ENCODE measurements at places on chromosomes 16 and 17. TPM values are rescaled to one million over a fixed set of nuclear protein-coding genes. Genes with fewer than 3 reads are reported as not detected.
A peak's percentile ranks its signal among the peaks of the same experiment; 100 is the strongest.

GRCh38 chr16:17499223-17499902 is 28.6 kb upstream of the XYLT1 start:
- H3K4me3 ChIP-seq = no peak overlapping the region
- H3K27ac ChIP-seq = no peak overlapping the region
- H3K27me3 ChIP-seq = no peaks in the 10 kb centered on the region
- H3K36me3 ChIP-seq = no peaks in the 10 kb centered on the region
- peaks cover 4% of the 10 kb centered on the region for H3K4me1 ChIP-seq

Gene FOXF1
- 31.2 TPM for total RNA-seq

DNA sequence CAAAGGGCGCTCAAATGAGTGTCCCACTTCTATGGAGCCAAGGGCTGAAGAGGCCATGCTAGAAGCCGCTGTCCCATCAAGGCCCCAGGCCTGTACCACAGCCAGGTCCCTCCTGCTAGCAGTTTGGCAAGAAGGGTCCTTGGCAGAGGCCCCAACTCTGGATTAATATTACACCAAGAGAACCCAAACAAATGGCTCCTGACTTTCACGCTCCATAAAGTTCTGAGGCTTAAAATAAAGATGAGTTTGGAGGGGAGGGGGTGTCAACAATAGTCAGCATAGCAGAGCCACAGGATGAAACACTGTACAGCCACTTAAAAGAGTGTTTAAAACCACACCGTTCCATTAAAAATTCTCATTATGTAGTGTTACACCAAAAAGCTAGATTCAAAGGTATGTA is 30.5 kb downstream of the CUEDC1 start:
- H3K4me1 ChIP-seq = peaks cover 55% of the 10 kb centered on the region
- no peaks in the 10 kb centered on the region for H3K36me3 ChIP-seq
- no peak overlapping the region for H3K27ac ChIP-seq
- no peak for DNase-seq
- no peak overlapping the region for H3K4me3 ChIP-seq
- H3K27me3 ChIP-seq = no peaks in the 10 kb centered on the region

Gene NGFR
- total RNA-seq = 2.3 TPM

- no peaks in the 10 kb centered on the region for H3K36me3 ChIP-seq
- no peaks in the 10 kb centered on the region for H3K4me1 ChIP-seq
- no peak for DNase-seq
- H3K4me3 ChIP-seq = no peak overlapping the region
- H3K27me3 ChIP-seq = no peaks in the 10 kb centered on the region
- H3K27ac ChIP-seq = no peak overlapping the region
Observed at GRCh38 chr17:13474073-13474800, 127.5 kb downstream of the HS3ST3A1 start.

GRCh38 chr17:2396192-2396567 is 4.7 kb downstream of the MNT start:
- no peaks in the 10 kb centered on the region for H3K27me3 ChIP-seq
- peak overlapping the region; percentile 100 for H3K27ac ChIP-seq
- peak overlapping the region; percentile 52 for H3K4me3 ChIP-seq
- H3K4me1 ChIP-seq = peaks cover 65% of the 10 kb centered on the region
- no peak for DNase-seq

Gene ARL5C
- total RNA-seq = not detected

GRCh38 chr16:81212830-81213465 is 25.5 kb upstream of the BCO1 start:
- H3K36me3 ChIP-seq = no peaks in the 10 kb centered on the region
- no peaks in the 10 kb centered on the region for H3K4me1 ChIP-seq
- DNase-seq = no peak
- no peak overlapping the region for H3K4me3 ChIP-seq
- peaks cover 6% of the 10 kb centered on the region for H3K27me3 ChIP-seq
- H3K27ac ChIP-seq = no peak overlapping the region

Gene PLCG2
- 47.7 TPM for total RNA-seq

Gene MYADML2
- total RNA-seq = not detected

DNA sequence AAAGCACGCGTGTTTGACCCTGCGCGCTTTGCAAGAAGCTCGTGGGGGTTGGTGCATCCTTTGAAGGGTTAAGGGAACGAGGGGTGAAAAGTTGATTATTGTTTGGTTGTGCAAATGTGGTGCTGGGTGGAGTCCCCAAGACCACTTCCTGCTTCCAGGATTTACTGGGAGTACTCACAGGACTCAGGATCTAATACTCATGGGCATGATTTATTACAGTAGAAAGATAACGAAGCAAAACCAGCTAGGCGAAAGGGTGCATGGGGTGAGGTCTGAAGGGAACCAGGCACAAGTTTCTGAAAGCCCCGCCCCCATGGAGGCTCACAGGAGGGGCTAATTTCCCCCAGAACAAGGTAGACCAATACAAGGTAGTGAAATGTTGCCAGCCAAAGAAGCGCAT is 58.8 kb downstream of the RPTOR start:
- no peak overlapping the region for H3K27ac ChIP-seq
- no peaks in the 10 kb centered on the region for H3K36me3 ChIP-seq
- H3K4me3 ChIP-seq = no peak overlapping the region
- H3K27me3 ChIP-seq = no peaks in the 10 kb centered on the region
- peaks cover 18% of the 10 kb centered on the region for H3K4me1 ChIP-seq
- no peak for DNase-seq

- H3K4me1 ChIP-seq = peaks cover 49% of the 10 kb centered on the region
- H3K4me3 ChIP-seq = no peak overlapping the region
- no peak for DNase-seq
- no peaks in the 10 kb centered on the region for H3K27me3 ChIP-seq
- peak overlapping the region; percentile 91 for H3K27ac ChIP-seq
- H3K36me3 ChIP-seq = no peaks in the 10 kb centered on the region
Observed at GRCh38 chr17:82215095-82215971, 2.7 kb upstream of the CCDC57 start.

- H3K4me3 ChIP-seq = peak overlapping the region; percentile 41
- H3K27ac ChIP-seq = peak overlapping the region; percentile 87
Observed at GRCh38 chr17:55728833-55729232, 6.2 kb upstream of the TMEM100 start.

DNA sequence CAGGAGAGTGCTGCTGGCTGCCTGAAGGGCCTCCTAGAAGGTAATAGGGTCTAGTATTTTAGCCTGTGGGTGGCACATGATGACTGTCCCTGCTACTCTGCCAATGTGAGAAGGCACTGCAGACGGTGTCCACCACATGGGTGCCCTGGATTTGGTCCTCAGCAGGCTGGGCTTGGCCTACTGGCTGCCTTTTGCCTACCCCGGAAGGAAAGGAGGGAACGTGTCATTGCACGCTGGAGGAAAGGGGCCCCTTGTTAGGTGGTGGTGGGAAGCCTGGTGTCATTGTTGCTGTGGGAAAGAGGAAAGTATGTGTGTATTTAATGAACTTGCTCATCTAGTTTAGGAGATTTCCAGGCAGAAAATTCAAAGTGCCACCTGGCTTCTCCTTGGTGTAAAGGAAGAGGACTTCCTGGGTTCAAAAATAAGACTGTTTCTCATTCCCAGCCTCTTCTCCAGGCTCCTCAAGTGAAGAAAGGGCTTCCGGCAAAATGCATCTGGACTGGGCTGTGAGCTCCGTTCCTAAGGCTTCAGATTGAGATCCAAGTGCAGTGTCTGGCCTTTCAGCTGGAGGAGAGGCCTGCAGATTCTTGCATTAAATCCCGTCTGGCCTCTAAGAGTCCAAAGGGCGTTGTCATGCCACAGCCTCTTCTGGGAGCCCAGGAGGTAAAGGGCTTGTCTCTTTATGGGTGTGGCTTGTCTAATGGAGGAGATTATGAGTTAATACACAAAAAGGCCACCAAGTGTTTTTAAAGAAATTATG is 55.1 kb downstream of the RPTOR start:
- no peaks in the 10 kb centered on the region for H3K27me3 ChIP-seq
- DNase-seq = no peak
- H3K36me3 ChIP-seq = no peaks in the 10 kb centered on the region
- no peak overlapping the region for H3K4me3 ChIP-seq

DNA sequence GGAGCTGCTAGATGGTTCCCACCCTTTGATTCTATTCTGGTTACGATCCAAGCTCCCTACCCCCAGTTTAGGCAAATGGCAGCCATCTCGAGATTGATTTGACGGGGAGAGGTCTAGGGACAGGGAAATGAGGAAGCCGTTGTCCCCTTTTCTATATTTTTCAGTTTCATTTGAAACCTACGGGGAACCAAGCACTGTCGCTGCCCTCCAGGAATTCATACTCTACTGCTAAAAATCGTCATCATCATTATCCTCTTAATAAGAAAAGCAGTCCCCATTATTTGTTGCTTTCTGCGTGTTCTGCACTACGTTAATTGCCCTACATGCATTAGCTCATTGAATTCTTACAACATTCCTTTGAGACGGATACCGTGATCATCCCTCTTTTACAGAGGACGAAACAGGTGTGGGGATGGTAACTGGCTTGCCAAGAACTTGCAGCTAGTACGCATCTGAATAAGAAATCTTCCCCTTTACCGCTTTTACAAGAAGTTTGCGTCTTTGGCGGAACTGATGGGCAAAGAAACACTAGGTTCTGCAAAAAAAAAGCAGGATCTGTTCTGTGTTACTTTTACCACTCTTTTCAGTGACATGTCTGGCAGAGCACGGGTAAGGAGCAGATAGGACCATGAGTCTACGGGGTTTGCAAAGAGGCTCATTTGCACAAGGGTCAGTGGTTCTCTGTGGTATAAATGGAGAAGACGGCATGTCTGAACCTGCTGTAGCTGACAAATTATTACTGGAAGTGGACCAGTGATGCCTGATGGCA is 1.1 kb downstream of the CCP110 start:
- H3K36me3 ChIP-seq = peaks cover 21% of the 10 kb centered on the region
- H3K4me3 ChIP-seq = peak overlapping the region; percentile 94
- DNase-seq = no peak
- H3K27me3 ChIP-seq = no peaks in the 10 kb centered on the region

Gene OR2C1
- not detected for total RNA-seq

- peaks cover 45% of the 10 kb centered on the region for H3K36me3 ChIP-seq
- H3K27me3 ChIP-seq = no peaks in the 10 kb centered on the region
- no peak for DNase-seq
- H3K4me3 ChIP-seq = peak overlapping the region; percentile 88
Observed at GRCh38 chr17:51164911-51165679, 1.1 kb upstream of the NME2 start.

- no peak overlapping the region for H3K27ac ChIP-seq
- H3K27me3 ChIP-seq = peaks cover 66% of the 10 kb centered on the region
- H3K4me1 ChIP-seq = peaks cover 29% of the 10 kb centered on the region
- peak overlapping the region; percentile 50 for H3K4me3 ChIP-seq
- H3K36me3 ChIP-seq = no peaks in the 10 kb centered on the region
- DNase-seq = no peak
Observed at GRCh38 chr16:694863-695354, 4.7 kb upstream of the WDR24 start.

Gene RHBDF1
- total RNA-seq = 35.9 TPM

Gene MT1M
- total RNA-seq = 29.8 TPM

Gene SLFN5
- 47.6 TPM for total RNA-seq

DNA sequence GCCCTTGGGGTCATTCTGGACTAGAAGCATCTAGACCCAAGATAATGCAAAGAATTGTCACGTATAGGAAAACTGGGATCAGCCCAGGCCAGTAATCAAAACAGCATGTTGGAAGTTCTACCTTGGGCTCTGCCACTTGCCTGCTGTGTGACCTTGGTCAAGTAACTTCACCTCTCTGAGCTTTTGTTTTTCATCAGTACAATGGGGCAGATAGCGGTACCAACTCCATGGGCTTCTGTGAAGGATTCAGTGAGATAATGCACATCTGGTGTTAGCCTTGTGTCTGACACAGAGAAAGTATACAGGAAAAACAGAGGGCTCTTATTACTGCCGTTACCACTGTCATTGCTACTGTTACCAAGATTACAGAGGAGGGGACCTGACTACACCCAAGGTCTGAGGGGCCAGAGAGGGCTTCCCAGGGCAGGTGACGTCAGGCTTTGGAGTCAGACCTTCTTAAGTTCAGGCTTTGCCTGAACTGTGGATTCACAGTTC is 24.6 kb downstream of the CMIP start:
- H3K27me3 ChIP-seq = no peaks in the 10 kb centered on the region
- H3K36me3 ChIP-seq = peaks cover 6% of the 10 kb centered on the region
- DNase-seq = no peak
- H3K4me3 ChIP-seq = no peak overlapping the region
